ENCODE measurements at places on chromosomes 4 and X. TPM values are rescaled to one million over a fixed set of nuclear protein-coding genes. Genes with fewer than 3 reads are reported as not detected.

- DNase-seq = no peak
These were observed 142.2 kb downstream of the HS3ST1 start for GRCh38 chr4:11286533-11286932.

The FGB gene
- not detected for total RNA-seq

DNA sequence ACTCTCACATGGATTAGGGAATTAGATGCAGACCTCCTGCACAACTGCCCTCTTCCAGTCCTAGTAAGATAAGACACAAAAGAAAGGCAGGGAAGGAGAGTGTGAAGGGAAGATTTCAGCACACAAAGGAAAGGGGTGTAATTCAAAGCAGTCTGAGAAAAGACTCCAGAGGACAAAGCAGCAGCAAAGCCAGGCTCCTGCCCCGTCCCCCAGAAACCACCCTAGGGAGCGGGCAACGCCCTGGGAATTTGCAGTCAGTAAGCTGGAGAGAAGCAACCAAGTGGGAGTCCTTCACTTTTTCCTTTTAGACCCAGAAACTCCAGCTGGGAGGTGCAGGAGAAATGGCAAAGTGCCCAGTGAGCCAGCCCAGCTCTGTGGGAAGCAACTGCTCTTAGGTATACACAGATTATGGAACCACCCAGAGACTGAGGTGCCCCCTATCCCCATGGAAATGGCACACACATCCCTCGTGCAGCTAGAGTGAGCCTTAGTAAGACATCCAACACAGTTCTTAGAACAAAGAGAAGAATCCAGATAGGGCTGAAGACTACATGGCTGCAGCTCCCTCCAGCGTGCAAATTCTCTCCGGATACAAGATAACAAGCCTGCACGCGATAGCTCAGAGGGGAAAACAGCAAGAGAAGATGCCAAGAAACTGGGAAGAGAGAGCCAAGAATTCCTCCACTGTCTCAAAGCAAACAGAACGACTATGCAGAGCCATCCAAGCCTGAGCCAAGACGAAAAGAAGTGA is 26.5 kb upstream of the IRAK1 start:
- peak; percentile 65 for DNase-seq

- no peak for DNase-seq
These were observed 118.6 kb downstream of the NAA11 start for GRCh38 chr4:79207281-79207680.

GRCh38 chrX:12657881-12658280 is 133.3 kb upstream of the PRPS2 start:
- DNase-seq = no peak

The IL15 gene
- 4.7 TPM for total RNA-seq

DNA sequence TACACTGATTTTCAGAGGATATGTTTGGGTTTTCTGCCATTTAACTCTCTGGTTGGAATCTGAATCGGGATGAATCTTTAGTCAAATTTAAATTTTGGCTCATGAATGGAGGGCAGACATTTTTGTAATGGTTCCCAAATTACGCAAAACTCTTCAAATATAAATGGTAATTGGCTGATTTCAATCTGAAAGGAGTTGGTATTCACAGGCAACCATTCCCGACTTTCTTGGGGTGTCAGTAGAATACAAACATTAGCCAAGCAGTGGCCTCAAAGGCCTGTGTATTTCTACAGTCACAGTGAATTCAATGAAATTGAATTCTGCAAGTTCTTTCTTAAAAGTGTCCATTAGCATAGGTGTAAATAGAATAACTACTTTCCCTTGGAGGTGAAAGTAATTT is 668.8 kb upstream of the PRKX start:
- DNase-seq = no peak

- DNase-seq = no peak
These were observed 286.3 kb upstream of the AGA start for GRCh38 chr4:177728361-177729152.

The NUDT10 gene
- total RNA-seq = 3.8 TPM

Measured in uterus (tissue), 4 donors.